ENCODE measurements at places on chromosomes 12 and 14.
A peak's percentile ranks its signal among the peaks of the same experiment; 100 is the strongest.

DNA sequence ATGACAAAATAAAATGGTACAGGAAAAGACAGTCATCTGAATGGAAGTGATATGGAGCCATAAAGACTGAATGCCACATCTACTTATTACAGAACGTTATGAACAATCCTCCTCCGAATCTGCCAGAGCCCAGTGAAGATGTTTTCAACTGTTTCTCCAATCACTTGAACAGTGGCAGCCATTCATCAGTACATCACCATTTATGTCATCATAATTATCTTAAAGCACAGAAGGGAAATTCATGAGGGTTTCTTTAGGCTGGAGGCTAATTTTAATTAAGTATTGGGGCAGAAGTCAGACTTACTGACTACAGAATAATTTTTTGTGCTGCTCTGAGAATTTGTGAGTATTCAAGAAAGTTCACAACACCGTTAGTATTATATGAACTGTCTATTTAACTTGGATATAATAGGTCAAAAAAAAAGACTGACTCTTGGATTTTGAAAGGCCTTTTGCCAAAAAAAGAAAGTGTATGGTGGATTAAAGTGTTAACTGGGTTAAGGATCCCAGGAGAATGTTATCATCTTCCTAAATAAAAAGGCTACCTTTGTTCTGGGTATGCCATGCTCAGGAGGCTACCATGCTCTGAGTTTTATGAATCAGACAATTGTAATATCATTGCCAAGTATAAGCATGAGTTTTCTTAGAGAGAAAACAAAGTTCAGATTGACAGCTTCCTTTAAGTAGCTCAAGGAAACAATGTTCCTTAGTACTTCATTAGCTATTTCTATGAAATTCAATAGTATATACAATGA is 40.1 kb downstream of the PDZRN4 start:
- DNase-seq, result no peak

GRCh38 chr14:56026506-56026905 is 91.7 kb upstream of the PELI2 start:
- DNase-seq, result no peak

DNA sequence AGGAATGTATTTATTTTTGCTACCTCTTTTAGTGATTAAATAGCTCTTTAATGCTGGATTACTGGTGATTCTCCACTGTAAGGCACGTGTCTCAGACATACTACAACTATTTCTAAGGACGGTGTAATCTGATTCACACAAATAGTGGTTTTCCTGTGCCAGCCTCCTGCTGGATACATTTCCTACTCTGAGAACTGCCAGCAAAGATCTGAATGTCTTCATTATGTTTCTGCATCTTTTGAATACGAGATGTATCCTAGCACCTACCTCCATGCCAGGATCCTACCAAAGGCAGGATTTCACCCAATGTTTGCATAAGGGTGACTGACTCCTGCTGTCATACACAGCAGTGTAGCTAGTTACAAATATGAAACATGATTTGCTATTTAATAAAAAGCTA is 120.6 kb downstream of the PRICKLE1 start:
- DNase-seq, result no peak

GRCh38 chr12:29725587-29726320 is 58.0 kb downstream of the TMTC1 start:
- no peak for DNase-seq

DNA sequence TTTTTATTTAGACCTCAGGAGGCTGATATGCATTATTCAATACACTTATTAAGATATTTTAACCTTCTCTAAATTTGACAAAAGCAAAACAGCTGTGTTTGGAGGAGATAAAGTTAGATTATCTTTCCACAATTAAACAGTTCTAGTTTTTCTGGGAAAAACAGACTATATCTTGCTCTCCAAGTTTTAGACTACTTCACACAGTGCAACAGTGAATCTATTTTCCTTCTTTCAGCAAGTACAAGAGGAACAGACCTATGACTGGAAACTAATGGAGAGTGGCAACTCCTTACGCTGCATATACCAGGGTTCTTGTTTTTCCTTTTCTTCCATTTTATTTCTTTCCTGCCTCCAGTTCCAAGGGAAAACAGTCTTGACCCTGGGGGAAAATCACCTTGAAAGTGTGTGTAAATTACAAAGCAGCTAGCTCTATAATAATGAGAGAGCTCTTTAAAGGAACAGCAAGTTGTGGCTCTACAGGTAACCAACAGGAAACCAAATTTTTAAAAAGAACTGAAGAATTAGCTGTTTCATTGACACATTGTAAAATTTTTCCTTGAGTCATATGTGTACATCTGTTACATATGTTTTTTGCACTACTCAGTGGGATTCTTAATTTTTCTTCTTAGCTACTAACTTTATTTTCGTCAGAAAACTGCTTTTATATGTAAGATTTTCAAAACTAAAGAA is 27.4 kb downstream of the DNM1L start:
- no peak for DNase-seq

DNA sequence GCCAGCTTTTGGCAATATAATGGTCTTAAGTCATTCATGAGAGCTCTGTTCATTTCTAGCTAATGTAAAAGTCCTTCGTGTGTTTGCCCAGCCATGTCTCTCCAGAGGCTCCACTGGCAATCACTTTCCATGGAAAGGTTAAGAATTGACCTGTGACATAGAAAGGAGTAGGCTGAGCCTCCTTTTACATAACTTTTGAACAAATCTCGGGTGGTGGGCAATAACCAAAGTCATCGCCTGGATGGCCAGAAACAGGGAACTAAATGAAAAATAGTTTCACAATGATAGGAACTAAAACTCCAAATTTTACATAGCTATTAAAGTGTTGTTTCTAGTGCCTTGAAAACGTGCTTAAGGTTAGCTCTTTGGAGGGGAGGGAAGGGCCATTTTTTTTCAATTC is 6.5 kb downstream of the BHLHE41 start:
- no peak for DNase-seq

DNA sequence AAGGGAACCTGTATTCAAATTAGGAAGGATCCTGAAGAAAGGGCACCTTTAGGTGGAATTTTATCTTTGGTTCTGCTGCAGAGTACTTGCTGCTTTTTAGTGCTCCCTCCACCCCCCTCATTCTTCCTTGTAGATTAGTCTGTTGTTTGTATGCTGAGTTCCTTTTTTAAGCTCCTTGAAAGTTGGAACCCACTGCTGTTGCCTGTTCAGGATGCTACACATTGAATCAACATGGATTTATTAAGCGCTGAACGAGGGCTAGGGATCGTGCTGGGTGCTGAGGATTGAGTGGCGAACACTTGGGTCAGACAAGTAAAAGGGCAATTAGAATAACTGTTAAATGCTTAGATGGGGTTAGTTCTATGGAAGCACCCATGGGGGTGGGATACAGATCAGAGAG is 884 bp upstream of the AMN1 start:
- no peak for DNase-seq

DNA sequence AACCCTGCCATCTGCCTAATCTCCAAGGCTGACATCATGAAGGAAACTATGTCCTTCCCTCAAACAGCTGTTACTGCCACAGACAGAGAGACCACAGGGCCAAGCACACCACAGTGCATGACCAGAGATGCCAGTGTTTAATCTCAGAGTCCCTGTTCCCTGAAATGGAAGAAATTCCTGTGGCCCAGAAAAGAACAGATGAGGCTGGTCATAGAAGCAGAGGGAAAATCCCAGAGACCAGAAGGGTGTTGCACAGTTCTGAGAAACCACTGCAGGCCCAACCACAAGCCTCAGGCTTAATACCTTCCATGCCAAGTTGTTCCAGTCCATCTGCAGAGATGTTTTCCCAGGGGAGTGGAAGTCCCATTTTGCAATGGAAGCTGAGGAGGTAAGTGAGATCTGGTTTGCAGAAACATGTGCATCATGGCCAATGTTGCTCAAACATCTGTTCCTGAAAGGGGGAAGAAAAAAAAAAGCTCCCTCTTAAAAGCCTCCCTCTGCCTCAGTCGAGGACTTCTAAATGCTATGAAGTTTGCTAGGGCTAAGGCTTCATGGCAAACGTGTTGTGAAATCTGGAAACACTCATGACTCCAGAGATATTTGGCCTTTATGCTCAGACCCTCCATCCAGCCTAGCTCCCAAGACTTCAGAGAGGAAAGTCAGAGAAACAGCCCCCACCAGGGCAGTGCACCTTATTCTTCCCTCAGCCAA is 98.6 kb downstream of the SCARB1 start:
- peak; percentile 97 for DNase-seq

DNA sequence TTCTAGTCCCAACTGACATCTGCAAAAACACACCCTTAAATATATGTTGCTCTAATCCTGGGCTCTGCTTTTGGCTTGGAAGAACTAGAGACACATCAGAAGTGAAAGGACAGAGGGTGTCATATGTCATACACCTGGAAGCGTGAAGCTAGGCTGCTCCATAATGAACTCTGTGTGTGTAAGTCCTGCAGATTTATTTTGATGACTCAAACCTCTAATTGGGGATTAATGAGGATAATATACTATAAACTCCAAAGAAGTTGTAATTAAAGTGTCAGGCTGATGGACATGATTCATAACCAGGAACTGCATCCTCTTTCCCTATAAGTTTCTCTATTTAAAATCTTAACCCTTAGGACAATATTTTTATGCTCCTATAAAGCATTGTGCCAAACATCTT is 4.4 kb upstream of the KCNK10 start:
- DNase-seq, result no peak

- peak; percentile 74 for DNase-seq
These were observed 44.5 kb upstream of the EEA1 start for GRCh38 chr12:92973614-92974013.

DNA sequence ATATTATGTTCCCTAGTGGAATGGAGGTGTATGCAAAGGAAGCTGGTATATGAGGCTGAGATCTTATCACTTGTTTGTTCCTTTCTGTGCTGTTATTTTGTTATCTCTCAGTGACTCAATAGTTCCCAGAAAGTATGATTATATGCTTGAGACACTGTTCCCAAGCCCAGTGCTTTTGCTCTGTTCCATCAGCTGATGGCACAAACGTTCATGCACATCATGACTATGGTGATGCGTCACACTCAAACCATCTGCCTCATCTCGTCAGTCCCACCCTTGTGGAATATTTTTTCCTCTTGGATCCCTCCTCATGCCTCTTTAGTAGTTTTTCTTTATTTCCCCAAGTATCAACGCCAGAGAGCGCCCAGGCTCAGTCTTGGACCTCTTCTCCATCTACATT is 786.9 kb downstream of the AACS start:
- DNase-seq, result no peak

DNA sequence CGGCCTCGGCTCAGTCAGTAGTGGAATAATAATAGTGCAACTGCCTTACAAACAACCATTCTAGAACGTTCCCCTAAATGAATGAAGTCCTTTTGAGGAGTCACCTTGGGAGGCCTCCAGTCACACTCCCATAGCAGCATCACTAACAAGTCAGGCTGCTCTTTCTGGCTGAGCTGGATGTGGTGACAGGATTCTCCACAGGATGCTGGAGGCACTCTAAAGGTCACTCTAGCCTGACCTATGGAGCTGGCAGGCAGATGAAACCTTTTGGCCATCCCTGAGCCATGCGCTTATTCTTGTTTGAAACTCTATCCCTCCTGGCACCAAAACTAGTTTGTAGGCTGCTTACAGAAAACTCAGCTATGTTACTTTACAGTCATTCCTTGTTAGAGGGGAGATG is 17.9 kb upstream of the TFCP2 start:
- peak; percentile 6 for DNase-seq
